ENCODE measurements at places on chromosomes 12 and 14.

- H3K36me3 ChIP-seq: no peaks in the 10 kb centered on the region
- no peak overlapping the region for H3K4me3 ChIP-seq
- H3K4me1 ChIP-seq: peaks cover 8% of the 10 kb centered on the region
These were observed 2.4 kb upstream of the RNASE7 start for GRCh38 chr14:21039585-21040369.

GRCh38 chr12:63802012-63802608 lies 22.4 kb downstream of the RXYLT1 start:
- no peak overlapping the region for H3K27ac ChIP-seq
- no peak for DNase-seq
- no peaks in the 10 kb centered on the region for H3K4me1 ChIP-seq
- H3K27me3 ChIP-seq: no peaks in the 10 kb centered on the region

DNA sequence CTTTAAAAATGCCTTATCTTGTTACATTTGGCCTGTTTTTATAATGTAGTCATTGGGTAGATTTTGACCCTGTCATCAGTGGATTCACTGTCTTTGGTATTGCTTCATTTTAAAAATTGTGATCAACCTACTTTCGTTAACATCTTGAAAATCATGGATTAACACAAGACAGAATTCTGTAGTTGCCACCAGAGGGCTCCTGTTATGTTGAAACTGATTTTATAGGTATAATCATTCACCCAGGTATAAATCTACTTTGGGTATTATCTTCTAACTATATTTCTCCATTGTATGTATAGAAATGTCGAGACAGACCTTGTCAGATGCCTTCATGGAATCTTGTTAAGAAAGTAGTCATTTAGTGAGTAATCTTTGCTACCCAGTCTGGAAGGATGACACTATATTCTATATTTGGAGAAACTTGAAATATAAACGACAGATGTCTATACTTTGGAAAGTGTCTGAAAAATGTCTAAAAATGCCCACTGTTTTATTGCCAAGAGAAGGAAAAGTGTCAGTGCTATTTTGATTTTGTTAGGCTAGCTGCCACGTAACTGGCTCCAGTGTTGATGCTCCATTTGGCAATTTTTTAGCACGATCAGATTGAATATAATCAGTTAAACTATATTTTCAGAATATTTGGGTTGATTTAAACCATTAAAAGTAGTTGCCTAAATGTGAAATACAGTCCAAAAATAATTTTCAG lies 129.4 kb downstream of the PELI2 start:
- H3K27me3 ChIP-seq: no peaks in the 10 kb centered on the region
- no peak overlapping the region for H3K4me3 ChIP-seq
- DNase-seq: no peak
- H3K36me3 ChIP-seq: no peaks in the 10 kb centered on the region
- H3K4me1 ChIP-seq: no peaks in the 10 kb centered on the region

DNA sequence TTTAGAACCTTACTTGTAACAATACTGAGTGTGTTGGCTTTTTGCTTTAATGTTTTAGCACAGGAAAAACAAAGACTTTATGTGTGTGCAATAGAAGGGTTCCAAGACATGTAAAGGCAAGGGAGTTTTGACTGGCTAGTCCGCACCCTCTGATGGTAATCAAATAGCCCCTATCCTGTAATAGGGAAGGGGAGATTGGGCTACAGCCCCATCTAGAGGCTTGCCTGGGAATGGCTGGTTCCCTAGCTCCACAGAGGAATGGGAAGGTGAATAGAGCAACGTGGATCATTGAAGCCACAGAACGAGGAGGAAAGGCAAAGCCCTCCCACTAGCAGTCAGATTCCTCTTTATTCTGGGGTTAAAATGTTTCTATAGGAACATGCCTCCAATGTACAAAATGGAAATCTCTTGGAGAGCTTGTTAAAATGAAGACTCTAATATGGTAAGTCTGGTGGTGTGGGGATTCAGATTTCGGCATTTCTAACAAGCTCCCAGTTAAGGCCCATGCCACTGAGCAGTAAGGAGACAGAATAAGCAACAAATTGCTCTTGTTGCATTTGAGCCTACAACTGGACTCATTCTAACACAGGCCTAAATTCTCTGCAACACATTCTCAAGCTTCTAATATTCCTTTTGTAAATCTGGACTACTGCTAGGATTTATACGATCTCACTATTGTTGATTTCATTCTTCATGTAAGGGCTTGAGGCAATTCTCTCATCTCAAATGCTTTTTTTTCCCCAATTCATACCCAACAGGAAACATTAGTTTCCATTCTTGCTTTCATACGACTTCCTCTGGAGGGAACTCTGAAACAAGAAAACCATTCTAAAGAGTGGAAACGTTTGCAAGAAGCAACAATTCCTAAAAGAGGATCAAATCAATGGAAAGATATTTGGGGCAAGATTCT lies 57.1 kb downstream of the NIN start:
- H3K4me1 ChIP-seq: no peaks in the 10 kb centered on the region
- H3K4me3 ChIP-seq: no peak overlapping the region
- H3K27me3 ChIP-seq: no peaks in the 10 kb centered on the region
- peaks cover 20% of the 10 kb centered on the region for H3K36me3 ChIP-seq

DNA sequence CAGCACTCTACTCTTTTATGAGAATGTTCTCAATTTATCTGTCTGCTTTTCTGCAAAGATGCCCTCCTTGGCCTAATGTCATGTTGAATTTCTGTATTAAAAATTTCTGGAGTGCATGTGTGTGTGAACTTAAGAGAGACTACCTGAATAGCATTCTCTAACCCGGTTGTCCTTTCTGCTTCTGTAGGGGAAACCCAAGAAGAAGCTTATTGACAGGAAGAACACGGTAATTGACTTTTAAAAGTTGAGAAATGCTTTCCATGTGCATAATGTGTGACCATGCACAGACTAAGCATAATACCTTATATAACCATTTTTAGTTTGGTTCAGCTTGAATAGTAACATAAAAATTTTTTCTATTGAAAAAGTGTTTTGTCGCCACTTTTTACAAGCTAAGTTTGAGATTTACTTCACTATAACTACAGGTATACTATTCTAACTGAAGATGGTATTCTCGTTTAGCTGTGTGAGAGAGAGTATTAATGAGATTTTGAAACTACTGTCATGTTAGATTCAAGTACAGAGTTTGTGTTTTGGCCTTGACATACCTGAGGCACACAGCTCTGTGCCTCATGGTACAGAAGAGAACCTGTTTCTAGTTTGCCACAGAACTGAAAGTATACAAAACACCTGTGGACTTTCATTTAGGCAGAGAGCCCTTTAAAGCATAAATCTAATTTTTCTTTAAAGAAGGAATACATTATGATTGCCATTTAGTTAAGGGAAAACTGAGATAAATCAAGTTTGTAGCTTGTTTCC lies 96.8 kb downstream of the TTLL5 start:
- no peak for DNase-seq
- H3K27me3 ChIP-seq: no peaks in the 10 kb centered on the region
- H3K4me1 ChIP-seq: peaks cover 11% of the 10 kb centered on the region
- no peak overlapping the region for H3K4me3 ChIP-seq

- no peak overlapping the region for H3K4me3 ChIP-seq
- no peaks in the 10 kb centered on the region for H3K4me1 ChIP-seq
- no peak for DNase-seq
- H3K36me3 ChIP-seq: peaks cover 2% of the 10 kb centered on the region
These were observed 14.4 kb downstream of the AREL1 start for GRCh38 chr14:74698465-74698864.

DNA sequence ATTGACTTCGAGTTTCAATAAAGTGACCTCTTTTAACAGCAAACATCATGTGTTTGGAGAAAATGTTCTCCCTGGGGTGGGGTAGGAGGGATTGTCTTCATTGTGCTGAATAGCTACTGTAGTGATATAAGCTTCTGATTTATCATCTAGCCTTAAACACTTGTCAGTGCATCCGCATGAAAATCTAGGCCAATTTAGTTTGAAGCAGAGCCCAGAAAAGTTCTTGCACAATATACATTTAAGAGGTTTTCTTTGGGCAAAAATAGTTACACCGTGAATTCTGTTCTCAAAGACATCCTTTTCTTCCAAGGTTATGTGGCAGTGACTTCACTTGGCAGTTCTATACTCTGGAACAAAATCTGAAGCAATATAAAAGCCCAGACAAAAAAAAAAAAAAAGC lies 136.0 kb upstream of the IFNG-AS1 start:
- no peak for DNase-seq
- H3K4me1 ChIP-seq: no peaks in the 10 kb centered on the region
- no peaks in the 10 kb centered on the region for H3K27me3 ChIP-seq
- no peak overlapping the region for H3K4me3 ChIP-seq

DNA sequence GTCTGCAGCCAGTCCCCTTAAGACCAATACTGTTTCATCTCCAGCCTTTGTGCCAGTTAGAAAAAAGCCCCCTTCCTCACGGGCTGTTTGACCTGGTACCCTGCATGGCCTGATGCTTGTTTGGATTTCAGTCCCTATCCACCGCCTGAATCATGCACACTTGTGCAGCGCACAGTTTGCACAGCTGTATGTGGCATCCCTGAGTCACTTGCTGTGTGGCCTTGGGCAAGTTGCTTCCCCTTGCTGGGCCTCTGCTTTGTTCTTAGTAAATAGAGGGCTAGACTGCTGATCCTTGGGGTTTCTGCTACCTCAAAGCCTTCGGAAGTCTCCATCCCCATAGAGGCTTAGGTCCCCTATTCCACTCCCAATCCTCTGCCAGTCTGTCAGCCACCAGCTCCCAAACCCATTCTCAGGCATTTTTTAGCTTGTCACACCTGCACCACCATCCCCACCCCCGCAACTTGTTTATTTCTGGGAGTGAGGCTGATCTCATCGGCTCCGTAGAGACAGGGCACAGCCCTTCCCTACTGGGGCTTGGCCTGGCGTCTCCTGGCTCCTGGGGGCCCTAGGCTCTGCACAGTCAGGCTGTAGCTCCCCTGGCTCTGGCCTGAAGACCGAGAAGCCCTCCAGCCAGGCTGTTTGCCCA lies 8.8 kb downstream of the KRT80 start:
- no peak overlapping the region for H3K4me3 ChIP-seq
- DNase-seq: no peak
- H3K27me3 ChIP-seq: no peaks in the 10 kb centered on the region
